ENCODE measurements at places on chromosomes 16 and 17. TPM values are rescaled to one million over a fixed set of nuclear protein-coding genes. Genes with fewer than 3 reads are reported as not detected.
A peak's percentile ranks its signal among the peaks of the same experiment; 100 is the strongest.

- no peak for DNase-seq
These were observed 10.2 kb downstream of the RSAD1 start for GRCh38 chr17:50488880-50489279.

DNA sequence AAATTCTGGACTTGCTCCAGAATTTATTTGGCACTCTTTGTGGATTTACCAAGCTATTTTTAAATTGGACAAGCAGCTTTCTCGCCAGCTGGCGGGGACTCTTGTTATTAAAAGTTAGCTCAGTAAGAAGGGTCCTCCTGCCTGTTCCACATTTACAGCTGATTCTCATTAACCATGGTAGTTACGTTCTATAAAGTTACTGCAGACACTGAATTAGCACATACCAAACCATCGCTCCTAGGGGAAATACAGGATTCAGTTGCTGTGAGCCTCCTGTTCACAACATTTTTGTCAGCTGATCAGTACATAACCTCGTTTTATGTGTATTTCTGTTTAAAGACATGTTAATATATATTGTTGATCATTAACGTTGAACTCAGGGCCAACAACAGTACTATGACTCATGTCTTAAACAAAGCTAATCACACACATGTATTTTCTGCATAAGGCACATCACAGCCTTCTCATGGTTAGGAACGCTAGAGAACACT, 4.2 kb downstream of the LDAF1 start:
- no peak for DNase-seq

DNA sequence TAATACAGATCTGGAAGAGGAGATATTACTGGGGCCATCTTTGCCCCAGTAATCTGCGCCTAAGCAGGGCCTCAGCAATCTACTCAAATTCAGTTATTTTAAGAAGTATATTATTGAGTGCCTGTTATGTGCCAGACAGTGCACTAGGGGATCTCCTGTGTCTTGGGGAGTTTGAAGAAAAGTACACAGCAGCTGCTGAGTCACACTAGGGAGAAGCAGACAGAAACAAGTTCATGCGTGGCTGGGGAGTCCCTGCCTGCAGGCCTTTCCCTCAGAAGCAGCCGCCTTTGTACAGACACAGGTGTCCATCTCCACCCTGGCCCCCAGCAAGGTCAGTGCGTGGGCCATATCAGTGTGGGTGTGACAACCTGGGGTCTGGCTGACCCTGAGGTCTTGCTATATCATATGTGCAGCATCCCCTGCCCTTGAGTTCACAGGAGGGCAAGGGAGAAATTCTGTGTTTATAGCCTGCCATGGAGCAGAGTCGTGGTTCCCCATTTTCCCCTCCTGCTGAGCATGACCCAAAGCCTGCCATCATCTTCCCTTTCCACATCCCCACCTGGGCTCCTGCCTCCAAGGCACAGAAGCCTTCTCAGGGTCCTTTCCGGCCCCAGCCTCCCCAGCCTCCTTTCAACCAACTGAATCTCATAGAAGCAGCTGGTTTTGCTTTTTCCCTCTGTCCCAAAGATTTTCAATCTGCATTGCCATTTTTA, 229.9 kb upstream of the SDK2 start:
- peak; percentile 54 for DNase-seq

Gene BICDL2
- total RNA-seq = not detected

Gene SLC35G6
- total RNA-seq = not detected

DNA sequence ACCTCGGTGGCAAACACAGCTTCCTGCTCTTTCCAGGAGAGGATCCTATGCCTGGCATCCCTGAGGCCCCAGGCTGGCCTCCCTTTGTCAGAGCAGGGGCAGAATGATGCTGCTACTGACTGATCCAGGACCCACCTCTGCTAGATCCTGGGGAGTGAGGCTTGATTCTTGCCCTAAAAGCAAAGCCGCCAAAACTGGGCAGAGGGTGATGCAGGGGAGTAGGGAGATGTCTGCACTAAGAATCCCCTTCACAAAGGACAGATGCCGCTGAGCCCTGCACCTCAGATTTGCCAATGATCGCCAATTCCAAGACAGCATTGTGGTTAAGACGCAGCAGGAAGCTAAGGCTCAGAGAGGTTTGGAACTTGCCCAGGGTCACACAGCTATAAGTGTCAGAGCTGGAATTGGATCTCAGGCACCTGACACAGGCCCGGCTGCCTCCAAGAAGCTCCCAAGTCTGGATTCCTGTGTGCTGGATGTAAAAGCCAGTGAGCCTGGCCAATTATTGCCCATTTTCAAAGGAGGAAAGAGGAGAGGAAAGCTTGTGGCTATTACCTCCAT, 60.7 kb upstream of the TNRC6C start:
- DNase-seq = no peak

GRCh38 chr16:54072237-54072636, 214.3 kb downstream of the IRX3 start:
- DNase-seq = no peak

Gene SNX20
- total RNA-seq = 30.3 TPM

- no peak for DNase-seq
These were observed 407.6 kb upstream of the PSMD7 start for GRCh38 chr16:73888840-73889490.

- DNase-seq = no peak
These were observed 236.7 kb upstream of the TOX3 start for GRCh38 chr16:52783616-52784015.

Gene ZNF750
- not detected for total RNA-seq

- no peak for DNase-seq
These were observed 13.9 kb upstream of the GLIS2 start for GRCh38 chr16:4301968-4302367.

Data from activated naive CD4-positive, alpha-beta T cell treated with anti-CD3 and anti-CD28 coated beads for 36 hours (primary cell).